ENCODE measurements at places on chromosomes 3 and 15.
A peak's percentile ranks its signal among the peaks of the same experiment; 100 is the strongest.

GRCh38 chr3:48624767-48625166, 3.2 kb upstream of the TMEM89 start:
- no peak for DNase-seq

DNA sequence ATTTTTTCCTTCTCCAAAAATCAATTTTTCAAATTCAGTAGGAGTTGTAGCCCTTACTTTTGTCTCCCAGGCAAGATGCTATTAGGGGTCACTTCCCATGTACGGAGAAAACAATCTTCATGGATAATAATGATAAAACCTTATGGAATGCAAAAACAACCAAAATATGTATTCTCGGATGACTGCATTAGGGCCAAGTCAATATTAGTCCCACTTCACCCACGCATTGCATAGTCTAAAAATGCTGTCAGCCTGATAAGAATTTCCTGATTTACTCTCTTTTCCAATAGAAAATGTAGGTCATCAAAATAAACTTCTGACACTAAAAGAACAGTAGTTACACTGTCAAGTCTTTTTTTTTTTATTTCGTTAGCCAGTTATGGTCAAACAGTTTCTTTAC, 2.7 kb downstream of the VGLL3 start:
- no peak for DNase-seq

DNA sequence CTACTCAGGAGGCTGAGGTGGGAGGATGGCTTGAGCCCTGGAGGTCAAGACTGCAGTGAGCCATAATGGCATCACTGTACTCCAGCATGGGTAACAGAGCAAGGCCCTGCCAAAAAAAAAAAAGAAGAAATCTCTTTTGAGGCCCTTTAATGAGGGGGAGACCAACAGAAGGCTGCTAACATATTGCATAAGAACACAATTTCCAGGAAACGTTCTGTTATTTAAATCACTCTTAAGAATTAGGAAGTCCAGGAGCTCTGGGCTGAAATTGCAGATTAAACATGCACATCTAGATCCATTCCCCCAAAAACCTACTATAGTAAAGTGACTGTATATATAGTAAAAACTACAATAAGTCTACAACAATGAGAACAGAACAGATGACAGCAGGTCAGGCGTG, 16.1 kb upstream of the BLM start:
- DNase-seq: no peak

GRCh38 chr3:149777414-149778214, 14.7 kb downstream of the ANKUB1 start:
- no peak for DNase-seq

- no peak for DNase-seq
These were observed at the start of gene SH3BP5 for GRCh38 chr3:15332405-15333098. SH3BP5 (minus strand) TSS chr3:15332586; CDS start chr3:15332408, 178 bp downstream.

GRCh38 chr3:51974963-51975851, at the start of gene ABHD14A:
ABHD14A (plus strand) TSS chr3:51975064; CDS start chr3:51975136, 72 bp downstream.
- DNase-seq: peak; percentile 40

GRCh38 chr3:176354843-176355242, 842.4 kb downstream of the TBL1XR1 start:
- DNase-seq: no peak

DNA sequence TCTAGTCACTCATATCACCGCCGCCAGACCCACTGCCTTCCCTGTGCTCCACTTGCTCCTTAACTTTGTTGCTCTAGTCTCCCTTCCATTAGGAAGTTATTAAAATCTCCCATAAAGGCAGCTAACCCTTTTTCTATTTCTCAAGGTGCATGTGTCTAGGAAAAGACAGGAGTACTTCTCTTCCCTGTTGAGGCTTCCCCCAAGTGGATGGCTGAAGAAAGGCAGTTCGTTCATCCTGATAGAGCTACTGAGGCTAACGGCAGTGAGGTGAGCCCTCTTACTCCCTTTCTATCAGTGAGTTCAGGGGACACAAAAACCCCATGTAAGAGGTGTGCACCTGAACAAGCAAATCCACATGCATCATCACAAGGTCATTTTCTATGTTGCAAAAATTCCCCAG, 397.8 kb downstream of the IGSF11 start:
- no peak for DNase-seq

GRCh38 chr3:184658223-184658928, 53.5 kb downstream of the MAGEF1 start:
- DNase-seq: no peak

GRCh38 chr3:138846262-138846791, 11.6 kb upstream of the PIK3CB start:
- no peak for DNase-seq

- DNase-seq: no peak
These were observed 12.0 kb downstream of the STARD5 start for GRCh38 chr15:81311752-81312464.

DNA sequence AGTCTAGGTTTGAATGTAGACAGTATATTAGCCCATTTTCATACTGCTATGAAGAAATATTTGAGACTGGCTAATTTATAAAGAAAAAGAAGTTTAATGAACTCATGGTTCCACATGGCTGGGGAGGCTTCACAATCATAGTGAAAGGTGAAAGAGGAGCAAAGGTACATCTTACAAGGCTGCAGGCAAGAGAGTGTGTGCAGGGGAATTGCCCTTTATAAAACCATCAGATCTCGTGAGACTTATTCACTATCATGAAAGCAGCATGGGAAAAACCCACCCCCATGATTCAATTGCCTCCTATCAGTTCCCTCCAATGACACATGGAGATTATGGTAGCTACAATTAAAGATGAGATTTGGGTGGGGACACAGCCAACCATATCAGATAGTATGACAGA, 440.1 kb upstream of the ARHGEF26 start:
- DNase-seq: no peak

- no peak for DNase-seq
These were observed 15.1 kb upstream of the IQSEC1 start for GRCh38 chr3:13088028-13089006.

- no peak for DNase-seq
These were observed 102.7 kb downstream of the SLCO3A1 start for GRCh38 chr15:91956026-91956723.

DNA sequence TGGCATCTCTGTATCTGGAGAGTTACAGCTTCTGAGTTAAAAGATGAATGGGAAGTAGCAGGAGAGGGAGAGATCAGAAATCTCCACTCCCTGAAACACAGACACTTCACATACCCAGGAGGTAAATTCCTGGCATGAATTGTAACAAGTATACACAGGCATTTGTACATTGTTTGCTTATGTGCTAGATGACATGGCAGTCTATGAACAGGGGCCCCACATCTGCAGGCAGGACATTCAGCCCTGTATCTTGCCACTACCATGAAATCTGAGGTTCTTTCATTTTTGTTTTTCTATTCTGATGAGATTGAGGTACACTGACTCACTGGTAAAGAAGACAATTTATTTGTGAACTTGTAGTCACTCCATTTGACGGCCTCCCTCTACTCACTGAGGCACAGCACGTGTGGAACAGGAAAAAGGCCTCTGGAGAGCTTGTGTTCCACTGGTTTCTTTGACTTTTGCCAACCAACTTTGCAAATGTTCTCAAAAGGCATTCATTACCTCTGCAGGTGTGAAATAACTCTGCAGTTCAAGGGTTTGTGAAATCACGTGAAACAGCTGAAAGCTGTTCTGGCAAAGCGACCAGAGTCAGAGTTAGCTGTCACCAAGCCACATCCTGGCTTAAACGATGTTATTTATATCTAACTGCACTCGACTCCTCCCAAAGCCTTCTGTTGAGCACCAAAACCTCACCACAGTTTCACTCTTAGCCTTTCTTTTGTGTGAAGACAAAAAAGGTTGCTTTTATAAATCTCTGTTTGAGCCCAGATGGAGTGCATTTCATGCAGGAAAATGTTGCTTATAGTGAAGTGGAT, 401.3 kb upstream of the CFAP20DC start:
- DNase-seq: peak; percentile 51

DNA sequence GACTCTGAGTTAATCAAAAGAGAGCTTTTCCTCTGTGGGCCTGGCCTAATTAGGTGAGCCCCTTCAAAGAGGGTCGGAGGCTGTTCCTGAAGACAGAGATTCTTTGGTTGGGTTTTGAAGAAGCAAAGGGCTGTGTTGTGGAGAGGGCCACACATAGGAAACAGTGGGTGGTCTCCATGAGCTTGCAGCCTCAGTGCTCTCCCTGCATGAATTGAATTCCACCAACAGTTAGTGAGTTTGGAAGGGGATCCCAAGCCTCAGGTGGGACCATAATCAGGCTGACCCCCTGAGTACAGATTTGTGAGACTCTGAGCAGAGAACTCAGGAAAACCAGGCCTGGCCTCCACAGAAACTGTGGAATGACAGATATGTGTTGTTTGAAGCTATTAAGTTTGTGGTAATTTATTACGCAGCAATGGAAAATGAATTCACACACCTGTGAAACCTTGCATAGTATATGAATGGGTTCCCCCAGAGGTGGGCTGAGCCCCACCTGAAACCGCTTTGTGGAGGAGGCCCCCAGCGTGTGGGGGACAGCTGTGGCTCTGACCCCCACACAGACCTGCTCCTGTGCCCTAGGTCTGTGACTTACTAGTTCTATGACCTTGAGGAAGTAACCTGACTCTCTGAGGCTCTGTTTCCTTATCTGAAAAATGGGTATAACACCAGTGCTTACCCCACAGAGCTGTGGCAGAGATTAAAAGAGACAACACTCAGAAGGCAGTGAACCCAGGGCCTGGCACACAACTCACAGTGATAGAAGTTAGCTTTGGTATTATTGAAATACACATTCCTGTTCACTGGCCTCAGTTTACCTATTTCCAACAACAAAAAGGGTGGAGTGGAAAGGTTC, 431.3 kb downstream of the FOXP1 start:
- DNase-seq: no peak

Data from stimulated activated CD8-positive, alpha-beta memory T cell treated with anti-CD3 and anti-CD28 coated beads, Interleukin-7, amount 100 ng/mL, for 48 hours (primary cell).